A375 (cell line): ENCODE measurements at places on chromosomes 13 and 19. TPM values are rescaled to one million over a fixed set of nuclear protein-coding genes. Genes with fewer than 3 reads are reported as not detected.

The CERS1 gene
- 16.5 and 18.2 TPM in 2 replicates for total RNA-seq

The IRS2 gene
- total RNA-seq: 35.2 and 43.5 TPM in 2 replicates

The CRTC1 gene
- total RNA-seq: 7.3 and 7.5 TPM in 2 replicates

The ZNF546 gene
- total RNA-seq: 0.61 and 1.4 TPM in 2 replicates

The ZNF296 gene
- 0.82 and 1.9 TPM in 2 replicates for total RNA-seq

The FKBP8 gene
- 270 and 281 TPM in 2 replicates for total RNA-seq

The SOX1 gene
- not detected in 2 replicates for total RNA-seq

The GNA15 gene
- not detected in 2 replicates for total RNA-seq

The ANKLE1 gene
- 5.1 and 6.9 TPM in 2 replicates for total RNA-seq

The ZNF534 gene
- not detected in 2 replicates for total RNA-seq

The CAPS gene
- total RNA-seq: 185 and 250 TPM in 2 replicates

The PDE4C gene
- total RNA-seq: 0.05 TPM in 1 of 2 replicates, not detected in the other

The ZNF793 gene
- 1.7 and 1.9 TPM in 2 replicates for total RNA-seq

The SCN1B gene
- total RNA-seq: 5.4 and 5.7 TPM in 2 replicates

The RASL11A gene
- 0.38 and 6.3 TPM in 2 replicates for total RNA-seq
